NCI-H69 (cell line): ENCODE measurements at places on chromosomes 2 and 18.
A peak's percentile ranks its signal among the peaks of the same experiment; 100 is the strongest.

GRCh38 chr2:139704606-139705005 is 924.4 kb upstream of the NXPH2 start:
- no peak for DNase-seq

- no peak for DNase-seq
These were observed 34.8 kb downstream of the SEMA4F start for GRCh38 chr2:74688881-74689280.

- peak; percentile 21 for DNase-seq
These were observed 50.9 kb downstream of the COL3A1 start for GRCh38 chr2:189024901-189025618.

GRCh38 chr2:31983762-31984467 is 26.9 kb downstream of the MEMO1 start:
- no peak for DNase-seq

DNA sequence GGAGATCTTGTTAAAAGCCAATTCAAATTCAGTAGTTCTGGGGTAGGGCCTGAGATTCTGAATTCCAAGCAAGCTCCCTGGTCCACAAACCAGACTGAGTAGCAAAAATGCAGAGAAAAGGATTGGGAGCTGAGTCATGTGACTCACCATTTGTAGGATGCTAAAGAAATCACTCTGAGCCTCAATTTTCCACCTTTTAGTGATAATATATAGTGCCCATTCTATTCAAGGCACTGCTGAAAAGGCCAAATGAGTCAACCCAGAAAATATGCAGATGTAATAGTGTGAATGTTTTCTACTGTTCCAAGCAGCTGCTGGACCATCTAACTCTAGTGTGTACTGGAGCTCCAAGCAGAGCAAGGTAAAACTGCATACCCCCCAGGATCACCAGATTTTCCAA is 47.2 kb downstream of the SLC14A2 start:
- DNase-seq, result no peak

DNA sequence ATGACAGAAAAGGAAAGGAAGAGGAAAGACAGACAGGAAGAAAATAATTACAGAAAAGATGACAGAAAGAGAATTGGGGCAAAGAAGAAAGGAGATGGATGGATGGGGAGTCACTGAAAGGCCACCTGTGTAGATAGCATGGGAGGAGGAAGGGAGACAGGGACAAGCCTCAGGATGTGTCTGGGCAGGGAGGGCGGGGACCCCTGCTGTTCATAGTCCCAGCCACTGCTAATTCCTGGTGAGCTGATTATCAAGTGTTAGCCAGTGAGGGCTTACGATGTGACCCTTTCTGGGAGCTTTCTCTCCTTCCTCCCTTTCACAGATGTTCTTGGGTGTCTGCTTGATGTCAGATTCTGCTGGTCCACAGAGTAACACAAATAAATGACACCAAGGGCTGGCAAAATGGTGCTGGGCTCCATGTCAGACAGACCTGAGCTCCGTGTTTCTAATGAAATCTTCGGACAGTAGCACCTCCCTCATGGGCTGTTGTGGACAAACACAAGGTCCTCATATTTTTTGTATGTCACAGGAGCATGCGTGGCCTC is 13.6 kb downstream of the FHOD3 start:
- peak; percentile 71 for DNase-seq

DNA sequence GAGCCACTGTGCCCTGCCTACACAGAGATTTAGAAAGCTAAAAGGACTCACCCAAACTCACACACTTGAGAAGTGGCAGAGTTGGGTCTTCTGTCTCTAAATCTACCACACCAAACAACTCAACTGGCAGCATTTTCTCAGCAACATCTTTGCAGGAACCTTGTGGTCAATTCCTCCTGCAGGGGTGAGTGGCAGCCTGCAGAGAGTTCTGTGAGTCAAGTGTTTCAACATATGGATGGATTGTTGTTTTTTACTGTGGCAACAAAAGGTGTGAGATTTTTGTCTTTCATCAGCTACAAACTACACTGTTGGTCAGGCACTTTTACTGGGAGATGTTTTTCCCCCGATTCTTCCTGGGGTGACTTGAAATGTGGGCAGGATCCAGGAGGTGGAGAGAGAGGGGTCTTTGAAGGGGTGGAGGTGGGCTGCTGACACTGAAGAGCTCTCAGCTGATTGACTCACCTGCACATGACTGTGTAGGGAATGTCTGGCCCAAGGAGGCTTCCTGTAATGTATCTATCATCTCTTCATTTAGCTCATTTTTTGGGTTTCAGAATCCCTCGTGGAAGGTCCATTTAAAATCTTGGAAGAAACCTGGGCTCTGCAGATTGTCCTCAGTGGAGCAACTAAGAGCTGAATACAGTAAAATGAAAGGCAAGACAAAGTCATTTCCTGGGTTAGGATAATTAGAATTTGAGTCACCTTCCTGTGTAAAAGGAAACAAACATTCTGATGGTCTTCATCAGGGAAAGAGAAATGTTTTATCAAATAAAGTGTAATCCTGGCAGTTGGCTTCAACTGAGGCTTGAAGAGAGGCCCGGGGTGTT is 98.6 kb downstream of the MSH2 start:
- no peak for DNase-seq

- DNase-seq, result no peak
These were observed 2.3 kb downstream of the ZC3H6 start for GRCh38 chr2:112277596-112278220.

- peak; percentile 39 for DNase-seq
These were observed 18.1 kb downstream of the LCLAT1 start for GRCh38 chr2:30465171-30465545.

DNA sequence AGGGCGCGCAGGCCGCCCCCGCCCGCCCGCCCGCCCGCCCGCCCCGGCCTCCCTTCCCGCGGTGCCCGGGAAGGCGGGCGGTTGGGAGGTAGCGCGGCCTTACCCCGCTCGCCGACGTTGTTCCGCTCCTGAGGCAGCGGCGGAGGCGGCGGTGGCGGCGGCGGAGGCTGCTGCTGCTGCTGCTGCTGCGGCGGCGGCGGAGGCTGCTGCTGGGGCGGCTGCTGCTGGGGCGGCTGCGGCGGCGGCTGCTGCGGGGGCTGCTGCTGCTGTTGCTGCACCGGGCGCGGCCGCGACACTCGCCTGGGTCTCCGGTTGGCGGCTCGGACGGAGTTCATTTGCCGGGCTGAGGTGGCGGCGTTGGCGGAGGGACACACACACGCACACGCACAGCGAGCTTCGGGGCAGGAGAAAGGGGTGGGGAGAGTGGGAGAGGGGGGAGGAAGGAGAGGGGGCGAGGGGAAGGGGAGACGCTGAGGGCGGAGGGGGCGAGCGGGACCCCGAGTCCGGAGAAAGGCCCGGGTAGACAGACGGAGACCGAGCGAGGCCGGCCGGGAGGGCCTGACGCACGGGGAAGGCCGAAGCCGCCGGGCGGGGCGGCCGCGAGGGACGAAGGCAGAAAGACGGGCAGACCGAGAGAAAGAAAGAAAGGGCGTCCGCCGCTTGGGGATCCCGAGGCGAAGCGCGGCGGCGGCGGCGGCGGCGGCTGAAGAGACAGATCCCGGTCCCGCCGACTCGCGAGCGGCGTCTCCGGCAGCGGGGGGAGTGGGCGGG is 727 bp downstream of the FBXO11 start:
- DNase-seq, result peak; percentile 73

DNA sequence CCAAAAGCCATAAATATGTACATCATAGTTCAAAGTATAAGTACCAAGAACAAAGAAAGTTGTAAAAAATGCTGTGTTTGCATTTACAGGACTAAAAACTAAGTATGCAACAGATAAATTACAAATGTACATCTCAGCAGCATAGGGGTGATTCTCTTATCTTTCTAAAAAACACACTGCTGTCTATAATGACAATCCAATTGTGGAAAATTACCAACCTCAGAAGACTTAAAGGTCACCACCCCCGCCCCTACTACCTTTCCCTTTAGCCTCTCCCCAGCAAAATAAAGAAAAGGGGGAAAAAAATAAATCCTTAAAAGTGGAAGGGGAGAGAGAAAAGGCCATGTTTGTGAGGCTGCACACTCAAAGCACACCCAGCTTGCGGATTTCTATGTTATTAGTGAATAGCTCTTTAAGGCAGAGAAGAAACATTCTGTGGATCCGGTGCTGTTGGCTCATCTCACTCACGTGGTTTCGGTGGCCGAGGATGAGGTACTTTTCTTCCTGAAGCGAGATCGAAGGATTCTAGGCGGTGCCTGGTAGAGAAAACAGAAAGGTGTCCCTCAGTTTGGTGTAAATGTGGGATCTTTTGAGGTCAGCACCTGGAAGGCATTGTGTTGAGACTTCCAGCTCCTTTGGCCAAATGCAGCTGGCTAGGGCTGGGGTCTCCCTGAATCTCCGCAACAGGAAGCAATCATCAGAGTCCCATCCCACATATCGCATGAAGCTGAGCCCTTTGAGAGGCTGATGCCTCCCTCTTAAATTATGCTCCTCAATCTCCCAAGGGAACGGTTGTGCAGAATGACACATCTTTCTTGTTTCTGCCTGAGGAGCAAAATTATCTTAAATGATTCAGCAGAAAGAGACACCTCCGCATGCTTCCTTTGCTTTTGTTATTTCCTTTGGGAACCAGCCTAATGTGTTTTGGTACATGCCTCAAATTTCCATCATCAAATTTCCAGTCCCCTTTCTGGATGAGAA is 17.6 kb downstream of the MRPL35 start:
- DNase-seq, result no peak

DNA sequence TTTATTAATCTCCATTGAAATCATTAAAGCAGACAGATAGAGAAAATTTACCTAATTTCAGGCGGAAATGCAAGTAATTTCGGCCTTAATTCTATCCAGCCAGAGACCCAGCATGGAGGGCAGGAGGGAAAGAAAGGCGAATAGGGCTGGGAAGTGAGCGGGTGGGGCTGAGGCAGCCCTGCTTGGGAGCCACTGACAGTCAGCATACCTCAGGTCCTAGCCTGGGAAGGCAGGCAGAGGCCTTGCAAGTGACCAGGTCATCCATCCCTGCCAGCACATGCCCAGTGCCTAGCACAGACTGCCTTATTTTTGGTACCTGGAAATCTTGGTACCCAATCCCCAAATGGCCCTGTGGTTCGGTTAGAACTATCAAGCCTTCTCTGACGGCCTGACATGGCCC is 1.5 kb downstream of the GDF7 start:
- DNase-seq, result no peak

GRCh38 chr18:46400449-46400848 is 256.6 kb downstream of the LOXHD1 start:
- peak; percentile 34 for DNase-seq

DNA sequence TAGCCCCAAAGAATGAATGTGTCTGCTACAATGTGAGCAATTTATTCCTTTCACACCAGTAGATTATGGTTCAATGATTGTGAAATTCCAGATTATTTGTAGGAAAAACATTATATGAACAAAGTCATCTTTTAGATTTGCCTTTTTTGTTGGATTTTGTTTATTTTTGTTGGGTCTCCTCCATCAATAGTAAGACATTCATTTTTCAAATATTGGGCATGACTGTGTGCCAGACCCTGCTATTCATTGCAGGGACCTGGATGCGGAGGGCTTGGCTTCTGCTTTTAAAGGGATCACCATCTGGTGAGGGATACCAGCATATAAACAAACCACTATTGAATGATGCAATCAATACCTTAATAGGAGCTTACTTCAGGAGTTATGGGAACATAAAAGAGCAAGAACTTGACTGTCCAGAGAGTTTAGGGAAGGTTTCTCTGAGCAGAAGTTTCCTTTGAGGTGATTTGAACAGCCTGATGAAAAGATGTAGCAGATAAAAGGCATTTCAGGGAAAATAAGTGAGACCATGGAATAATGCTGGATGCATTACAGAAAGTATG is 486.7 kb downstream of the EPHA4 start:
- peak; percentile 72 for DNase-seq

- no peak for DNase-seq
These were observed 69.3 kb upstream of the FN1 start for GRCh38 chr2:215505044-215505786.

GRCh38 chr2:191100216-191100615 is 50.6 kb downstream of the STAT4 start:
- no peak for DNase-seq

DNA sequence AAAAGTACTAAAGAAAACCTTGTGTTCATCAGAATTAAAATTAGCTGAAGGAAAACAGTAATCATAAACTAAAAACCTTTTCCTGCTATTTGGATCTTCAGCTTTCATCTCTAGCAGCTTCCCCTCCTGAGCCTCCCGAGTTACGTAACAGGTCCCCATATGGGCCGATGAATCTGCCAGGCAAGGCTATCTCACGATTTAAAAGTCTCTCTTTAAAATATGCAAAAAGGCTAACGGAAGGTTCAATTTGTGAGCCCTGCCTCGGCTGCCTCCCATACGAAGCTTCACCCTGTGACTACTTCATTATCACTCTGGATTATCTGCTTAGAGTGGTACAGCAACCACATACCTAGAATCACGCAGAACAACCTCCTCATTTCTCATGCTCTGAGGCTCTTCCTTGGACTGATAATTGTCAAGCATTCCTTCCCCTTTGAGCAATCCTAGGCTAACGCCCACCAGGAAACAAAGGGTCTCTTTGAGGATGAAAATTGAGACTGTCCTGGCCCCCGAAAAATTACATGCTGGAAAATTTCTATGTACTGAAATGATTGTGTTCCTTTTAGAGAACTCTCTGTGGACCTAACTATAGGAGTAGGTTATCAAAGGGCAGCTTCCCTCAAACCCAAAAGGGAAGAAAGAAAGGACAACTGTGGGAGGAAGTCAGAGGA is 147.4 kb downstream of the ZEB2 start:
- DNase-seq, result no peak

GRCh38 chr2:68853035-68853434 is 18.2 kb downstream of the BMP10 start:
- DNase-seq, result no peak

GRCh38 chr2:50402654-50402960 is 629.3 kb downstream of the NRXN1 start:
- DNase-seq, result no peak

DNA sequence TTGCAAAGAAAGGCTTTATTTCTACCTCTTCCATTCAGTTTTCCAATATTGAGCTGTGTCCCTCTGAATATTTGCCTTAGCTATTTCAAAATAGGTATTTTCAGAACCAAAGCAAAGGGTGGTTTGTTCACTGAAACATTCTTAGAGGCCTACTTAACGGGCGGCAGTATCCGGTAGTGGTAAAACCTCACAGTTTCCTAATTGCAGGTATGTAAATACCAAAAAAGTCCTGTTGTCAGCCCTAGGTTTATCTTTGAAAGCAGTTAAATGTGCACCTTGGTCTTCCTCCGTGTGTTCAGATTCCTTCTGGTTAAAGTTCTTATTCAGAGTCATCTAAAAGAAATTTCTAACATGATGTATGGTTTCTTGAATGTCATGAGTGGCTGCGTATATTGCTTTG is 38.9 kb downstream of the CCNT2 start:
- no peak for DNase-seq

DNA sequence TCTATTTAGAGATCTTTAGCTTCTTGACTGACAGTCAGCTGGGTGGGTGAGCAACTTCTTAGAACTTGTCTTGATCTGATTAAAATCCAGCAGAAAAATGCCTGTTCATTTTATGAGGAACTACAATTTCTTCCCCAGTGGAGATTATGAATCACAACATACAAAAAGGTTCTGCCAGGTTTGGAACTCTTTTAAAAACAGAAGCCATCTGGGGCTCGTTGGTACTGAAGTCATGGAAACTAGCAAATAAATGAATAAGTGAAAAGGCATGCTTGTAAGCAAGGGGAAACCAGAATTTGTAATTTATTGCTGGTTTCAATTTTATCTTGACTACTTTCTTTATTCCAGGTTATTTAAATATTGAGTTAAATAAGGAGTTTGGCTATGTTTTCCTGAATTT is 767.4 kb downstream of the MBD2 start:
- DNase-seq, result peak; percentile 80

GRCh38 chr18:62852851-62853250 is 137.5 kb downstream of the PHLPP1 start:
- no peak for DNase-seq
